Upper lobe of left lung (tissue), 6 donors: ENCODE measurements at places on chromosomes 11 and 22.

- no peak for DNase-seq
These were observed 55.8 kb upstream of the THY1 start for GRCh38 chr11:119478711-119479285.

- DNase-seq = no peak
These were observed 116.7 kb upstream of the SERPIND1 start for GRCh38 chr22:20656902-20657836.

GRCh38 chr11:62715150-62716130 lies 8.0 kb downstream of the GNG3 start:
- DNase-seq = peak; percentile 46

DNA sequence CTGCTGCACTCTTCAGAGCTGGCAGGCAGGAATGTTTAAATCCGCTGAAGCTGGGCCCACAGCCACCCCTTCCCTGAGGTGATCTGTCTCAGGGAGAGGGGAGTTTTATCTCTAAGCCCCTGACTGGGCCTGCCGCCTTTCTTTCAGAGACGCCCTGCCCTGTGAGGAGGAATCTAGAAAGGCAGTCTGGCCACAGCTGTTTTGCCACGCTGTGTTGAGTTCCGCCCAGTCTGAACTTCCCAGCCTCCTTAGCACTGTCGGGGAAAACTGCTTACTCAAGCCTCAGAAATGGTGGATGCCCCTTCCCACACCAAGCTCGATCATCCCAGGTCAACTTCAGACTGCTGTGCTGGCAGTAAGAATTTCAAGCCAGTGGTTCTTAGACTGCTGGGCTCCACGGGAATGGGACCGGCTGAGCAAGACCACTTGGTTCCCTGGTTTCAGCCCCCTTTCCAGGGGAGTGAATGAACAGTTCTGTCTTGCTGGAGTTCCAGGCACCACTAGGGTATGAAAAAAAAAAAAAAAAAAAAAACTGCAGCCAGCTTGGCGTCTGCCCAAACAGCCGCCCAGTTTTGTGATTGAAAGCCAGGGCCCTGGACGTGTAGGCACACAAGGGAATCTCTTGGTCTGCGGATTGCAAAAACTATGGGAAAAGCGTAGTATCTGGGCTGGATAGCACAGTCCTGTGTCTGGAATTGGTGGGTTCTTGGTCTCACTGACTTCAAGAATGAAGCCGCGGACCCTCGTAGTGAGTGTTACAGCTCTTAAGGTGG lies 127.4 kb downstream of the SPON1 start:
- DNase-seq = no peak
